M059J (cell line): ENCODE measurements at places on chromosomes 12 and 14. TPM values are rescaled to one million over a fixed set of nuclear protein-coding genes. Genes with fewer than 3 reads are reported as not detected.

DNA sequence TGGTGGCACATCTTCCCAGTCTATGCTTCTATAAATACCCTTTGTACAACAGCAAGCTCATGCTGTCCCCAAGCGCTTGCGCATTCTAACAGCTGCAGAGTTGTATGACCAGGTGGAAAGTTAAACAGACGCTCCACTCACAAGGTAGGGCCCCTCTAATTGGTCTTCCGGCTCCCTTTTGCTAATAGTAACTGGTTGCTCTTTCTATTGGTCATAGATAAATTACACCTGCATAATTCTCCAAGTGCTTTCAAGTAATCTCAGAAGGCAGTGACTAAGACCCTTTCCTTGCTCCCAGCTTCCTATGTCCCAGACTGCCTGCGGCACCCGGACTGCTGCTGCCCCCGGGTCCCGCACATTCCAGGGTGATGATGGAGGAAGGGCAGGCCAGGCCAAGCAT is 6.1 kb upstream of the TSPAN9 start:
- no peak for DNase-seq

DNA sequence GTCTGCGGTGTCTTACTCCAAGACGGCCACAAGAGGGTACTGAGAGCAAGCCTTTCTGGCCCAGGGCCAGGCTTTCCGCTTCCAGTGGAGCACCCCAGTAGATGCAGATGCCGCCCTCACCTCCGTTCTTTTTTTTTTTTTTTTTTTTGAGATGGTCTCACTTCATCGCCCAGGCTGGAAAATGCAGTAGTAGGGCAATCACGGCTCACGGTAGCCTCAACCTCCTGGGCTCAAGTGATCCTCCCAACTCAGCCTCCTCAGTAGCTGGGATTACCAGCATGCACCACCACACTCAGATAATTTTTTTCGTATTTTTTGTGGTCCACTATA is 5.6 kb upstream of the LBHD2 start:
- peak; percentile 67 for DNase-seq

DNA sequence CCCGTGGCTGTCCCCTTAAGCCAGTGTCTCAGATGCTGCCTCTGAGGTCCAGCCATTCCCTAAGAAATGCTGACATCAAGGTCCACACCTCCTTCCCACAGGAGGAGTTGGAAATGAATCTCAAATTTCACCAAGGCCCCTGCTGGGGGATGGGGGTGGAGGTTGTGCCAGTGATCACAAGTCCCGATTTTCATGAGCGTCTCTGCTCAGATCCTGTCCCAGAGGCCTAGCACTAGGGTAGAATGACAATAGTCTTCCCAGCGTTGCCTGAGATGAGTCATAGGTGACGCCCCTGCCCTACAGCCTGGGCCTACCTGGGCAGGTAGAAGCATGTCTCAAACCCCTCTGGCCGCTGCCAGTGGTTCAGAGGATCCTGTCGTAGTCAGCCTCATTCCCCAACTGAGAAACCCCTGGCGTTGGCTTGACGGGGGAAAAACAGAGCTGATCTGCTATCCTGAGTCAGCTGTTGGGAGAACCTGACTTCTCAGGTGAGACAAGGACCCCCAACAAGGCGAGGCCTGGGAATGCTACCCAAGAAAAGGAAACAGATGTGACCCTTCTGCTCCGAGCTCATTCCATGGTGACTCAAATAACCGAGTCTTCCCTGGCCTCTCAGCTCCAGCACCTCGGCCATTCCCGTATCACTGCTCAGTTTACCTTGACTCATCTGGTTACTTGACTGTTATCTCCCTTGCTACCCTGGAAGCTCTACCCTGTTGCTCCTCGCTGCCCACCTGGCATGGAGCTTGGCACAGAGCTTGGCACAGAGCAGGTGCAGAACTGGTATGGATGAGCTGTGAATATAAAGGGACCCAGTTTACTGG is 21.8 kb upstream of the SPPL3 start:
- no peak for DNase-seq

DNA sequence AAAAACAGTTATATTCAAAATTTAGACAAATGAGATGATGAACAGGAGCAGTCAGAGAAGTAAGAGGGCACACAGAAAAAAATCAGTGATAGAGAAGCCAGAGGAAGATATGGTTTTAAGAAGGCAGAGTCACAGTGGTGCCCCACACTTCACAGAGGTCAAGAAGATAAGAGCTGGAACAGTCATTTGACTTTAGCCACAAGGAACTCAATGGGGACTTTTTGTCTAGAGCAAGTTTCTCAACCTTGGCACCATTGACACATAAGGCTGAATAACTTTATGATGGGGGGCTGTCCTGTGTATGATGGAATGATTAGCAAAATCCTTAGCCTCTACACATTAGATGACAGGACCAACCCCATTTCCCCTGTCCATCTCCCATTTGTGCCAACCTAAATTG is 172.8 kb upstream of the PLEKHG7 start:
- DNase-seq = no peak

GRCh38 chr12:124940393-124941169 is 26.1 kb upstream of the UBC start:
- peak; percentile 89 for DNase-seq

- DNase-seq = peak; percentile 44
Observed at GRCh38 chr14:55131370-55132137, 2.5 kb downstream of the LGALS3 start.

GRCh38 chr14:104252256-104253215 is 114.1 kb downstream of the KIF26A start:
- DNase-seq = no peak

DNA sequence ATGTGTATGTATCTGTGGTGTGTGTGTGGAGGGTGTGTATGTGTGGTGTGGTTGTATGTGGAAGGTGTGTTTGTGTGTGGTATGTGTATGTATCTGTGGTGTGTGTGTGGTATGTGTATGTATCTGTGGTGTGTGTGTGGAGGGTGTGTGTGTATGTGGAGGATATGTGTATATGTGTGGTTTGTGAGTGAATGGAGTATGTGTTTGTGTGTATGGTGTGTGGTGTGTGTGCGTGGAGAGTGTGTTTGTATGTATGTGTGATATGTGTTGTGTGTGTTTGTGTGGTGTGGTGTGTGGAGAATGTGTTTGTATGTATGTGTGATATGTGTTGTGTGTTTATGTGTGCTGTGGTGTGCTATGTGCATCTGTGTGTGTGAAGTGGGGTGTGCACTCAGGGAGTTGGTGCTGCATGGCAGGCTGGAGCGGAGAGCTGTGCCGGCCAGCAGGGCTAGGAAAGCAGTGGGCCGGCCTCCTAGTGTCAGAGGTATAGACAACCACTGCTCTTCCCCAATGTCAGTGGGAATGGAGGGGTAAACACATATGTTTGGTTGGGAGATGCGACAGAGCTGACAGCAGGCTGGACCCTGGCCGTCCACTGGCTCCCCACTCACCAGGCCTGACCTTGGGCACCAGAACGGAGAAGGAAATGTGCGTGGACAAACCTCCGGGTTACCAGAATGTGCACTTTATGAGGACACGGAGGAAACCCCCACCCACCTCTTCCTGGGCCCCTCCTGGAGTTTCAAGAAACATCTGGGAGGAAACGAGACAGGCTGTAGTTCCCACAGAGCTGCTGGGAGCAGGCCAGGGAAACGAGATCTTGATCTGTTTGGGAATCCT is 60.7 kb downstream of the CLMN start:
- DNase-seq = no peak

DNA sequence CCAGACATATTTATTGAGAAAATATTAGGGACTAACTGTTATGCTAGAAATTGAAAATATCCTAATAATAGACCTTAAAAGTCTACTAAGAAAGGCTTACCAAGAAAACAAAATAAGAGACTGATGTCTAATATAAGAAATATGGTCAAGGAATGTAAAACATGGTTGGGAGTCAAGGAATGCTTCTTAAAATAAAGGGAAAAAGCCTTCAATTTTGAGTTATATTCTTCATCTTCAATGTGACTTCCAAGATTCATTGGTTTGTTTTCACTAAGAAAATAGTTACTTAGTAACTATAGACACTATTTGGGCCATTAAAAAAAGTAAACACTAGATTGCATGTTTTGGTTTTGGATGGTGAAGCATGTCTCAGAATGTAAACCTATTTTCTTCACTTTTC is 88.1 kb upstream of the ETV6 start:
- peak; percentile 23 for DNase-seq

DNA sequence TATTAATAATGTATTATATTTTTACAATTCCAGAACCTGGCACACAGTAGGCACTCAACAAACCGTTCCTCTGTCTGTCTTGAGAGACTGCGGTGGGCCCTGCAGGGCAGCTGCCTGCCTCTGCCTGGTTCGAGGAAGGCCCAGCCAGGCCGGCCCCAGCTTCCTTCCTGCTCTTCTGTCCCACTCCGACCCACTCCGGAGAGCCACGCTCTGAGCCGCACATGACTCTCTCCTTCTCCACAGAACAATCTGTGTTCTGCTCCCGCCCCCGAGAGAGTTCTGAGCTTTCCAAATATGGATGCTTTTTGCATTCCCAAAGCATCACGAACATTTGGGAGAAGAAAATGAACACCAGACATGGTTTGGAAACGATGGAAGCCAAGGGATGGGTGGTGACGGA is 57.3 kb downstream of the TTC7B start:
- DNase-seq = no peak

DNA sequence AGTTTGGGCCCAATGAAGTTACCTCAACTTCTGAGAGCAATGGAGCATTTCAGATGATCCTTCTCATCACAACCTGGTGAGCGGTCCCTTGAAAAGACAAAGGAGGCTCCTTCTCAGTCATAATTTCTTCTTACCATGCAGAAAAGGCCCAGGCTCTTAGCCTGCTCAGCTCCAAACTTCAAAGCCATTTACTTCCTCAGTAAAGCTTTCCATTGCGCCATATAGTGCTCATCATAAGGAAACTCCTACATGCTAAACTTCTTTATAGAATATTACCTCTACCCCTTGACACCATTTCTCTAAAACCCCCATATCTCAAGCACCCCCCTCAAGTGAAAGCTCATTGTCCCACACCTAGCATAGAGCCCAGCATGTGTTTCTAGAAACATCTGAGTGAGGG is 127.1 kb downstream of the GTF2A1 start:
- no peak for DNase-seq

DNA sequence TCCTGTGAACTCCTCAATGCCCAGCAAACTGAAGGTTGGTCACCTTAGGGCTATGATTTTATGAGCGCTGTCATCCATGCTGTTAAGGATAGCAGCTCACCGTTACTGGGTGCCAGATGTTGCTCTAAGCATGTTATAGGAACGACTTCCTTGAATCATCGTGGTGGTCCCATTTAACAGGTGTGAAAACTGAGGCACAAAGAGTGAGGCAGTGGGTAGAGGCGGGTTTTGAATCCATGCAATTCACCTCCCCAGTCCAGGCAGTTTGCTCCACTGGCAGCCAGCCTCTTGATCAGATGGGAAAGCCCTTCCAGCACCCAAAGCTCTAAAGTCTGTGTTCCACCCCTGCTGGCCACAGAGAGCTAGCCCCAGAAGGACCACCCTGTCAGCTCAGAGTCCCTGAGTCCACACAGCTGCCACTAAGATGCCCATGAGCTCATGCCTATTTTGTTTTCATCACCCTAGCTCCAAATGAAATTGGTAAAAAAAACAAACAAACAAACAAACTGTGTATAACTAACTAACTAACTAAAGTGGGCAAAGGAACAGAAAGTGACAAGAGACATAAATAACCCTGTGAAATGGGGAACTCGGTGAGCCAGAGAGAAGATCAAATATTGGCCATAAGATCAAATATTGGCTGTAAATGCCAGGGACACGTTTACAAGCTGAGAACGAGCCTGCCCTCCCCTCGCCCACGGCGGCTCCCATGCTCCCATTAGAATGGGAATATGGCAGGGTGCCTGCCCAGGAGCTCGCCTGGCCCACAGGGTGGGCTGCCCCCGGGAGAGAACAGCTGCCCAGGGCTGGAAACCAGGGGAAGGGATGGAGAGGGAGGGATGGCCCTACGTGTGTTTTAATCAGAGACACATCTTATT is 72.3 kb upstream of the RFLNA start:
- DNase-seq = no peak

GRCh38 chr14:90810806-90811205 is 5.4 kb downstream of the TTC7B start:
- DNase-seq = no peak

DNA sequence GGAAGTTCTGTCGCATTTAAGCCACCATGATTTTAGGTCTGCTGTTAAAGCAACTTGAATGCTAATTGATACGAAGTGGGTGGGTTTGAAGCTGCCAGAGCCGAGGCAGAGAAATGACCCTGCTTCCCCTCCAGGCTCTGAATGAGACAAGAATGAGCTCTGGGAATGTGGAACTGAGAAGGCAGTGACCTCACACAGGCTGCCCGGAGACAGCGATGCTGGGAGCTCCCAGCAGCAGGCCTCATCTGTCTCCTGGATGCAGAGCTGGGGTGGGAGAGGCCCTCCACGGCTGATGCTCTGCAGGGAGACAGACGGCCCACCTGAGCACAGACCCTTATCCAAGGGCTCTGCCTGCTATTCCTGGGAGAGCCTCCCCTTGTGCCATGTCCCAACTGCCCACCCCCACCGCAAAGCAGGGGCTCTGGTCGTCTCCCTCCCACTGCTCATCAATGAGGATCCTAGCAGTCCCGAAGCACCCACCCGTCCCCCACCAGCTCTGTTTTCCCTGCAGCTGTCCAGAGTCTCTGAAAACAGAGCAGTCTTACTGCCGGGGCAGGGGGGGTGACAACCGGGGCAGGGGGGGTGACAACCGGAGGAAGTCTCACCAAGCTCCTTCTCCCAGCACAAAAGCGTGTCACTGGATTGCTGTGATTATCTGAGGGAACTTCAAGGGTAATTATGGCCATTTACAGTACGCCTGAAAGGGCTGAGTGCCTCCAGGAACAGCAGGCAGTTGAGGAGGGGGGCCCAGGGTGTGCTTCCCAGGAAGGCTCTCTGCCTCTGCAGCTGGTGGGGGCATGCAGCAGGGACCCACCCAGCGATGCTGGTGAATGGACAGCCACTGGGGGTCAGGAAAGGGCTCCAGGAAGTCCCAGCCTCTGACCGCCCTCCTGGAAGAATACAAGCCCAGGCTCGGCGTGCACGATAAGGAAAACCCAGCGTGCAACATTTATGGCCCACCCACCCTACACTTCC is 67.8 kb downstream of the CHGA start:
- no peak for DNase-seq

- peak; percentile 90 for DNase-seq
Observed at GRCh38 chr12:1517007-1517406, 77.4 kb downstream of the FBXL14 start.

DNA sequence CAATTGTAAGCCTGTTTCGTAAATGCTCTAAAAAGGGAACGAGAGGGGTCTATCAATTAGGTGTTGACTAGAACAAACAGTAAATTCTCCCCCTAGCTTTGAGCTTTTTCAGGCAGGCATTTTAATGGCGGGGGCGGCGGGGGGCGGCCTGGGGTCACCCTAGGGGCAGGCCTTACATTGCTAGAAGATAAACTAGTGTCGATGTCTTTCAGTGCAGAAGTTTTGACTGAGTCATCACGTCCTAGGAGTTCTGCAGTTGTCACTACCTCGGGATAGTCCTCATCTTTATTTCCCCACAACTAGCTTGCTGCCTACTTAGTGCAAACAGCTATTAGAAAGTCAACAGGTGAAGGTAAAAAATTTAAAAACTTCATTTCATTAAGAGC is 1.6 kb downstream of the ATP6V1D start:
- no peak for DNase-seq

The MYF6 gene
- not detected in 2 replicates for total RNA-seq

The KRT5 gene
- not detected in 2 replicates for total RNA-seq

The A2ML1 gene
- not detected in 2 replicates for total RNA-seq

The OR6C2 gene
- not detected in 2 replicates for total RNA-seq
